ENCODE measurements at places on chromosomes 13 and 19. TPM values are rescaled to one million over a fixed set of nuclear protein-coding genes. Genes with fewer than 3 reads are reported as not detected.

DNA sequence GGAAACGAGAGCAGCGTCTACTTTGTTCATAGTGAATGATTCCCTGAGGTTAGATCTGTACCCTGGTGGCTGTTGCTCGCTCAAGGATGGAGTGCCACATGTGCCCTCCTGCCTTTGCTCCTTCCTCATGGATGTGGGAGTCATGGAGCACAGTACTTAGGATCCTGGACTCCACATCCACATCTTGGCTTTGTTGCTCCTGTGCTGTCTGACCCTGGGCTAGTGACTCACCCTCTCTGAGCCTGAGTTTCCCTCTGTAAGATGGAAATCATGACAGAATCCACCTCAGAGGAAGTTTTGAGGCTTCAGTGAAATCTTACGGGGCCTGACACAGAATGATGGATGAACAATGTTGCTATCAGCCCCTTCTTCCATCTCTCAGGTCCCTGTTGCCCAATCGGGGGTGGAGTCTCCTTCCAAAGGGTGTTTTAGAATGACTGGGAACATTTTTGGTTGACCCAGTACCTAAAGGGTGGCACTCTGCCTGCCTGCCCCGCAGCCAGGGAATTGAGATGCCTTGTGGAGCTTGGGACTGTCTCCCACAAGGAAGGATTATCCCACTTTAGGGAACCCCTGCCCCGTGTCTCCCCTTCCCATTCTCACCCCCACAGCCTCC is 9.8 kb upstream of the TIMM50 start:
- no peak overlapping the region for H3K27ac ChIP-seq
- no peak for DNase-seq
- H3K4me1 ChIP-seq, result no peaks in the 10 kb centered on the region
- H3K4me3 ChIP-seq, result no peak overlapping the region
- H3K27me3 ChIP-seq, result no peaks in the 10 kb centered on the region

DNA sequence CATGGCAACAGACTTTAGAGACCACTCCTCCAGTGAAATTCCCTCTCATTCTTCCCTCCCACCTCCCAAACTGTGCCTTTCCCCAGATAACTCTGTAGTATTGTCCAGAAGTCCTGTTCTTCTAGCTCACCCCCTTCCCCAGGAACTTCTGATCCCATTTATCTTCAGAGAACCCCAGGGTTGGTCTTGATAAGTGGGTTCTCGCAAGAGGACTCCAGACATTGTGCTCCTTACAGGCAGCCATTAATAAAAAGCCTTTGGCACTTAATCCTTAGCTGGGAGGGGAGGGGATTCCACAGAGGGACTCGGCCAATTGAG is 1.9 kb downstream of the LTBP4 start:
- H3K4me3 ChIP-seq, result peak overlapping the region; percentile 60
- H3K27me3 ChIP-seq, result no peaks in the 10 kb centered on the region
- peak overlapping the region; percentile 87 for H3K27ac ChIP-seq
- H3K4me1 ChIP-seq, result peaks cover 13% of the 10 kb centered on the region
- DNase-seq, result no peak

AMER2 gene
- total RNA-seq, result not detected

FPR3 gene
- total RNA-seq, result 4.4 TPM

DNA sequence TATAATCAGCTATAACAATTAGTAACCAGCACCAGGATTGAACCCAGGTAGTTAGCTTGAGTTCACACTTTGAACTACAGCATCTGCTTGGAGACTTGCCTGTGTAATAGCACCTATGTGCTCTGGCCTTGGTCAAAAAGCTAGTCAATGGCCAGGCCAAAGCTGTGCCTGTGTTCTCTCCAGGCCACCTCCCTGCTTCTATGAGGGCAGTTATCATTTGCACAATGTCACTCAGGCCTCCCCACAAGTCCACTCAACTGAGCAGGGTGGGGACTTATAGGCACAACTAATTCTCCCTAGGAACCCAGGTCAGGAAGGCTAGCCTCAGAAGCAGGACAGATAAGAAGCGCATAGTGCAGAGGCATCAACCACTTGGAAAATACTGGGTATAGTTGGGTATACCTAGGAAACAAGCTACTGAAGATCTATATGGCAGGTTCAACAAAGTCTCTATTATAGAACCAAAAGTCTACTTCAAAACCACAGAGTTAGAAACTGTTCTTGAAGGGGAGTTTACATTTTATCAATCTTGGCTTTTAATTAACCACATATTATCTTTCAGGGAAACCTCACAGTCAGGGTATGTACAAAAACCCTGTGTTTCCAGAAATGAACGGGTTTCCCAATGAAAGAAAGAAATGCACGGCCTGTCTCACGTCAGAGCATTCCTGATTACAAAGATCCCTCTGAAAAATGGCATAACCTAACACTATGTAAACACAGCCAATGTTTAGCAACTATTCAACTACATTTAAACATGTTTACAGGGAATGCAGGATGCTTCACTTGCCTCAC is 140.9 kb downstream of the ABCC4 start:
- H3K27me3 ChIP-seq, result no peaks in the 10 kb centered on the region
- no peaks in the 10 kb centered on the region for H3K4me1 ChIP-seq
- no peaks in the 10 kb centered on the region for H3K36me3 ChIP-seq
- H3K4me3 ChIP-seq, result no peak overlapping the region

DNA sequence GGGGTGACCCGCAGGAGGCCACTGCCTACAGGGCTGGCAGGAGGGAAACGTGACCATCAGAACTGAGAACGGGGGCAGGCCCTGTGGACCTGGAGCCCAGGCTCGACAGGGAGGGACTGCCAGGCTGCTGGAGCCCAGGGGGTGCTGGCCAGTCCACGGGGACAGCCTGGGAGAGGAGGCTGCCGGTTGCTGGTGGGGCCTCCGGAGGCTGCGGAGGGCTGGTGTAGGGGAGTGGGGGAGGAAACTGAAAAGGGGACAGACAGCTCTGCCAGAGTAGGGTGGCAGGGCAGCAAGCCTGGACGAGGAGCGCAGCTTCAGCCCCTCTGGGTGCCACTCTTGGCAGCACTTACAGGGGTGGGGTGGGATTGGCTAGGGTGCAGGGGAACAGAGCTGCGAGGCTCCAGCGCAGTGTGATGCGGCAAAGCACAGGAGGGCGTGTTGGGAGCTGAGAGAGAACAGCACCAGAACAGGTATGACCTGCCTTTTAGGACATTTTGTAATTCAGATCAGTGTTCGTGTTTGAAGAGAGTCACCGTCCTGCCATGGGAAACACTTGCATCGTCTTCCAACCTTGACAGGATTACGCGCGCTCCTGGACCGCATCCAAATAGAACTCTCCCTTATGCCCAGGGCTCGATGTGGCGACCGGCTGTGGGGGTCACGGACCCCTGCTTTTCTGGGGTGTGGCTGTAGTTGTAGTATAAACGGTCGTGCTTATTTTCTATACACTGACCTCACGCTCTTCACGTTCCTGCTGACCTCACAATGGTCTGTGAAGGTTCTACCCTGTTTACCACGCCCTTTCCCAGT is 19.9 kb upstream of the ARHGEF7 start:
- H3K27ac ChIP-seq, result no peak overlapping the region
- no peaks in the 10 kb centered on the region for H3K27me3 ChIP-seq
- DNase-seq, result no peak
- H3K4me1 ChIP-seq, result no peaks in the 10 kb centered on the region
- H3K4me3 ChIP-seq, result no peak overlapping the region

DNA sequence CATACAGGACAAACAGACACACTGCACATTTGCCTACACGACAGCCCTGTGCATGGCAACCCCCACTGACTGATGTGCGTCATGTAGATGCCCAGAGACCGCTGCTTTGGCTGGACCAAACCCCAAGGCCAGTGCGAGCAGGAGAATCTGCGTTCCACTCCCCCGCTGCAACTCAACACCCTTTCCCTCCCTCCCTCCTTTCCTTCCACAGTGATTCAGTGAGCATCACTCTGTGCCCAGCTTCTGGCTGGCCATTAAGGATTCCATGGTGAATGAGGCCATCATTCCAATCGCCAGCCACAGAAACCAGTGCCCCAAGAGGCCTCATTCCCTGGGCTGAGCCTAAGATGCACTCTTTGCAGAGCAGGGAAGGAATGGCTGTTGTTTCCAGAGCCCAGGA is 61.6 kb downstream of the GSX1 start:
- no peaks in the 10 kb centered on the region for H3K36me3 ChIP-seq
- no peak overlapping the region for H3K4me3 ChIP-seq
- no peak overlapping the region for H3K27ac ChIP-seq
- no peaks in the 10 kb centered on the region for H3K4me1 ChIP-seq

WDR62 gene
- total RNA-seq, result 0.80 TPM

- no peak for DNase-seq
- H3K4me1 ChIP-seq, result peaks cover 2% of the 10 kb centered on the region
- H3K4me3 ChIP-seq, result no peak overlapping the region
- H3K27me3 ChIP-seq, result no peaks in the 10 kb centered on the region
These were observed 38.5 kb upstream of the ATP11A start for GRCh38 chr13:112651311-112651710.

- H3K27me3 ChIP-seq, result no peaks in the 10 kb centered on the region
- H3K36me3 ChIP-seq, result no peaks in the 10 kb centered on the region
- H3K4me1 ChIP-seq, result no peaks in the 10 kb centered on the region
These were observed 13.8 kb downstream of the ADAT3 start for GRCh38 chr19:1918975-1919374.

- DNase-seq, result no peak
- no peaks in the 10 kb centered on the region for H3K27me3 ChIP-seq
- no peak overlapping the region for H3K4me3 ChIP-seq
- no peak overlapping the region for H3K27ac ChIP-seq
These were observed 50.2 kb downstream of the SIPA1L3 start for GRCh38 chr19:37957176-37957575.

DNA sequence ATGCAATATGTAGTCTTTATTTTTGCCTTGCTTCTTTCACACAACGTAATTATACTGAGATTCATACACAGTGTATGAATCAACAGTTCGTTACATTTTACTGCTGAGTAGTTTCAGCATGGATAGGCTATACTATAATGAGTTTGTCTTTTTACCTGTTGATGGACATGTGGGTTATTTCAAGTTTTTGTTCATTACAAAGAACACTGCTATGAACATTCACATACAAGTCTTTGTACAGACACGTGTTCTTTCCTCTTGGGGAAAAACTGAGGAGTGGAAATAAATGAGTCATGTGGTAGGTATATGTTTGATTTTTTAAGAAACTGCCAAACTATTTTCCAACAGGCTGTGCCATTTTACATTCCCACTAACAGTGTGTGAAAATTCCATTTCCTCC is 35.1 kb downstream of the ENOX1 start:
- H3K4me3 ChIP-seq, result no peak overlapping the region
- no peak for DNase-seq
- H3K4me1 ChIP-seq, result no peaks in the 10 kb centered on the region
- H3K36me3 ChIP-seq, result no peaks in the 10 kb centered on the region
- H3K27ac ChIP-seq, result no peak overlapping the region

REX1BD gene
- total RNA-seq, result 124 TPM

- H3K4me1 ChIP-seq, result peaks cover 3% of the 10 kb centered on the region
- H3K27me3 ChIP-seq, result no peaks in the 10 kb centered on the region
- peak; percentile 72 for DNase-seq
- no peak overlapping the region for H3K27ac ChIP-seq
- no peaks in the 10 kb centered on the region for H3K36me3 ChIP-seq
These were observed 2.2 kb upstream of the PLK5 start for GRCh38 chr19:1521636-1522035.

DNA sequence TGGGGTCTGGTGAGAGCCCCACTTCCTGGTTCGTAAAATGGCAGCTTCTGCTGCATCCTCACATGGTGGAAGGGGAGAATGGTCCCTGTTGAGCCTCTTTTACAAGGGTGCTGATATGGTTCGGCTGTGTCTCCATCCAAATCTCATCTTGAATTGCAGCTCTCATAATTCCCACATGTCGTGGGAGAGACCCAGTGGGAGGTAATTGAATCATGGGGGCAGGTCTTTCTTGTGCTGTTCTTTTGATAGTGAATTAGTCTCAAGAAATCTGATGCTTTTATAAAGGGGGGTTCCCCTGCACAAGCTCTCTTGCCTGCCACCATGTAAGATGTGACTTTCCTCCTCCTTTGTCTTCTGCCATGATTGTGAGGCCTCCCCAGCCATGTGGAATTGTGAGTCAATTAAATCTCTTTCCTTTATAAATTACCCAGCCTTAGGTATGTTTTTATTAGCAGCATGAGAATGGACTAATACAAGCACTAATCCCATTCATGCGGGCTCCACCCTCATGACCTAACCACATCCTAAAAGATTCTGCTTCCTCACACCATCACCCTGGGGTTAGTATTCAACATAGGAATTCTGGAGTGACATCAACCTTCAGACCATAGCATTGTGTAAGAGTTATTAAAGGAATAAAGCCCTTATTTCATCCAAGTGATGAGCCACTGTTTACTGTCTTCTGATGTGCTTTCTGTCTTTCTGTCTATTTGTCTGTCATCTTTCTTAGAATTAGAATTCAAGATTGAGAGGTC is 159.0 kb upstream of the IRS2 start:
- no peaks in the 10 kb centered on the region for H3K4me1 ChIP-seq
- no peaks in the 10 kb centered on the region for H3K36me3 ChIP-seq
- H3K27ac ChIP-seq, result no peak overlapping the region
- H3K4me3 ChIP-seq, result no peak overlapping the region

DNA sequence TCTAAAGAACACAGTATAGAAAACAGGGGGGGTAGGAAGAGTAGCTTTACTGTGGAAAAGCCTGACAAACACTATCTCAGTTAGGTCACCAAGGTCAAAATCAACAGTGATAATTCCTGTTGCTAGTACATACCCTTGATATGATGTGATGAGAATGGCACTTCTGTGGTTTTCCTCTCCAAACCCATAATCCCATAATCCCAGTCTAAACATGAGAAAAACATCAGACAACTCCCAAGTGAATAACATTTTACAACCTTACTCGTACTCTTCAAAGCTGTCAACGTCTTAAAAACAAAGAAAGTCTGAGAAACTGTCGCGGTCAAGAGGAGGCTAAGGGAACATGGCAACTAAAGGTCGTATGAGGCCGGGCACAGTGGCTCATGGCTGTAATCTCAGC is 137.6 kb downstream of the FOXO1 start:
- no peak overlapping the region for H3K27ac ChIP-seq
- H3K4me3 ChIP-seq, result no peak overlapping the region
- H3K4me1 ChIP-seq, result no peaks in the 10 kb centered on the region
- H3K27me3 ChIP-seq, result no peaks in the 10 kb centered on the region
- DNase-seq, result no peak

GRCh38 chr13:112885782-112886268 is 83.2 kb upstream of the MCF2L start:
- H3K4me1 ChIP-seq, result peaks cover 3% of the 10 kb centered on the region
- H3K27me3 ChIP-seq, result no peaks in the 10 kb centered on the region
- H3K27ac ChIP-seq, result no peak overlapping the region
- peak; percentile 77 for DNase-seq

GRCh38 chr13:108609353-108609752 is 20.1 kb upstream of the MYO16 start:
- H3K27ac ChIP-seq, result no peak overlapping the region
- H3K36me3 ChIP-seq, result no peaks in the 10 kb centered on the region
- no peak overlapping the region for H3K4me3 ChIP-seq
- no peak for DNase-seq
- no peaks in the 10 kb centered on the region for H3K4me1 ChIP-seq
